ENCODE measurements at places on chromosomes 3 and 15.

- no peak for DNase-seq
Observed at GRCh38 chr15:71455107-71455506, 339.8 kb downstream of the THSD4 start.

- DNase-seq: no peak
Observed at GRCh38 chr3:78823434-78823833, 944.4 kb downstream of the ROBO1 start.

DNA sequence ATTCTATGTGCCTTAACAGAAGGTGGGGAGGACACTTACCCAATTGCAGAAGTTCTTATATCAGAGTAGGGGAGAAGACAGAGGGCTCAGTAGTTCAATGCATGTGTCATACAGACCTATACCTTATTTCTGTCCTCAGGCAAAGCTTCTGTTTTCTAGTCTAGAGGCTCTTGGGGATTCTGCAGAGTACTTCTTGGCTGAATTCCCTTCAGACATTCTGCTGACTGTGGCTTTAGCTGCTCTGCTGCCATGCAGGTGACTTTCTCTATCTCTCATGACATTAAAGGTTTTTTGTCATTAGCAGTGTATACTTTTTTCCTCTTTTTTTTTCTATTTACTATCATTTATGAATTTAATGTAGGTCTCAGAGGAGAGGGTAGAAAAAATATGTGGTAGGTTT is 172.8 kb upstream of the PLSCR5 start:
- no peak for DNase-seq

DNA sequence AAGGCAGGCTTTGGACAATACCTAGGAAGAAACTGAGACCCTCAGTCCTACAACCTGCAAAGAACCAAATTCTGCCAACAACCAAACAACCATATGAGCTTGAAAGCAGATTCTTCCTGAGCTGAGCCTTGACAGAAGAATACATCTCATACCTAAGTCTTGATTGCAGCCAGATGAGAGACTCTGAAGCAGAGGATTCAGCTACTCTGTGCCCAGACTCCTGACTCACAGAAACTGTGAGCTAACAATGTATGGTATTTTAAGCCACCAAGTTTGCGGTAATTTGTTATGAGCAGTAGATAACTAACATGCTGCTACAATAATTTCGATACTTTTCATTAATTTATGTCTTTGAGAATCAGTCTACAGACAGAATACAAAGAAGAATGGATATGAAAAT is 325.1 kb upstream of the CBLB start:
- no peak for DNase-seq

GRCh38 chr3:122515020-122515468 is 305 bp upstream of the KPNA1 start:
- no peak for DNase-seq

DNA sequence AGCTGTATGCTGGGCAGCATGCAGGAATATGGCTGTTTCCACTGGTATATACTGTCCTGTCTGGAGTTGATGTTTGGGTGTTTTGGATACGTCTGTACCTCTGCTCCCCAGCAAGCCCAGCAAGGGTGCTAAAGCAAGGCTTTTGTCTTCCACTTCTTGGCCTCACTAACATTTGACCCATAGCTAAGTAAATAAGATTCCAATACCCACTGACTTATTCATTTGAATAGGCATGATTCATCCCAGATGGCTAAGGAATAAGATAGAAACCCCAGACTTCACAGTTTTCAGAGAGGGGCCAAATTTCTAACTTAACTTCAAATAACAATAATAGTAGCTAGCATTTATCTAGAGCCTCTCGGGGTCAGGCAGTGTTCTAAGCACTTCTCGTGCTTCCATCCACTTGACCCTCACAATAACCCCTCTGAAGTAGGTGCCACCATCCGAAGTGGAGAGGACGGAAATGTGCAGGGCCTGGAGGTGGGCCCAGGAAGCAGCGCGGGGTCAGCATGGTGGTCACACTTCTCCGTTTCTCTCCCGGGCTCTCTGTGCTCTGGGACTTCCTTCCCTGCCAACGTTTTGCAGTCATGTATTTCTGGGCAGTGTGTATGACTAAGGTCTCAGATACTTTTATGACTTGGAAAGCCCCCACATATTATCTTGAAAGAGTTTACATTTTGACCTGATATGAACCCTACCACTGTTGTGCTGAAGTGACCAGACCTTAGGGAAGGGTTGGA is 39.3 kb downstream of the LRRK1 start:
- DNase-seq: no peak

- DNase-seq: no peak
Observed at GRCh38 chr3:188174317-188175044, 20.5 kb downstream of the LPP start.

DNA sequence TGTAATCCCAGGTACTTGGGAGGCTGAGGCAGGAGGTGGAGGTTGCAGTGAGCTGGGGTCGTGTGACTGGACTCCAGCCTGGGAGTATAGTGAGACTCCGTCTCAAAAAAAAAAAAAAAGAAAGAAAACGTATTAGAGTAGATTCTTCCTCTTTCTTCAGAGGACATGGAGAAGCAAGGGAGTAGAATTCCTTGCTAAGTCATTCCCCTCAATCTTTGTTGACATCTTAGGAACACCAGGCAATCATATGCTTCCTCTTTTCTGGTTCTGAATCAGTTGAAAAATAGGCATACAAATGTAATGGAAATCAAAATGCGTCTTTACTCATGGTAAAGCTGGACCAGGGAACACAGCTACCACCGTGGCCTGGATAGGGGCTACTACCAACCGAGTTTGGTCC is 38.3 kb upstream of the ATOSA start:
- DNase-seq: no peak

GRCh38 chr3:59256230-59256629 is 206.4 kb upstream of the CFAP20DC start:
- DNase-seq: no peak

- no peak for DNase-seq
Observed at GRCh38 chr3:121073011-121073410, 165.0 kb downstream of the STXBP5L start.

- no peak for DNase-seq
Observed at GRCh38 chr3:157418104-157418503, 18.5 kb upstream of the PTX3 start.

GRCh38 chr3:159859424-159859823 is 129.2 kb upstream of the IL12A start:
- DNase-seq: no peak

DNA sequence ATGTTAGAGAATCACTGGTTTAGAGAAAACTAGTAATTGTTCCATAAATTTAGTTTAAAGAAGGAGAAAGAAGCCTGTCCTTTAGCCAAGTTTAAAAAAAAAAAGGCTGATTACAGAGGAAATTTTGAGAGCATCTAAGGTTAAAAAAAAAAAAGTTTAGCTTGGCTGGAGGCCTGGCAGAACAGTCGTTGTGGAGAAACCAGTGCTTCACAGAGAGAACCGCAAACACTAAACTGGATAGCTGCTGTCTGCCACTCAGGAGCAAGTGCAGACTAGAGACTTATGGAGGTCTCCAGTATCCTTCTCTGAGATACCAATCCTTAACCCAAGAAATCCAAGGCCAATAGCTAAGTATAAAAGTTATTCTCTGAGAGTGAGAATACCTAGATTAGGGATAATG is 84.8 kb upstream of the ANKRD28 start:
- DNase-seq: no peak

DNA sequence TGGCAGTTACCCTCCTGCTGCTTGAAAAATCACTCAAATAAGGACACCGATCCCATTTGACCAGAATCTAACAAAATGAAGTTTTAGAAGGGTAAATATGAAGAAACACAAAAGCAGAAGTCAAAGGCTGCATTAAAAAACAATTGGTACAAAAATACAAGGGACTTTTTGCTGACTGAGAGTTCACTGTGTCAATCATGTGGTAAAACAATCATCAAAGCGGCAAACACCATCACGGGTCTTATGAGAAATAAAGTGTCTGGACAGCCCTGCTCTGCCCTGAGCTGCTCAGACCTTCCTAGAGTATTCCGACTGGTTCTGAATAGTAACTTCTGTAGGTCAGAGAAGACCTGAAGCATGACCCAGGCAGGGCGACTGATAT is 137.2 kb upstream of the RAD18 start:
- DNase-seq: no peak

- no peak for DNase-seq
Observed at GRCh38 chr3:46681856-46682540, 11.5 kb downstream of the ALS2CL start.

- no peak for DNase-seq
Observed at GRCh38 chr15:48416301-48416700, 85.1 kb downstream of the DUT start.

GRCh38 chr3:119880966-119881365 is 99.1 kb downstream of the NR1I2 start:
- DNase-seq: no peak

GRCh38 chr3:114011059-114011797 is 45.1 kb downstream of the CCDC191 start:
- no peak for DNase-seq

DNA sequence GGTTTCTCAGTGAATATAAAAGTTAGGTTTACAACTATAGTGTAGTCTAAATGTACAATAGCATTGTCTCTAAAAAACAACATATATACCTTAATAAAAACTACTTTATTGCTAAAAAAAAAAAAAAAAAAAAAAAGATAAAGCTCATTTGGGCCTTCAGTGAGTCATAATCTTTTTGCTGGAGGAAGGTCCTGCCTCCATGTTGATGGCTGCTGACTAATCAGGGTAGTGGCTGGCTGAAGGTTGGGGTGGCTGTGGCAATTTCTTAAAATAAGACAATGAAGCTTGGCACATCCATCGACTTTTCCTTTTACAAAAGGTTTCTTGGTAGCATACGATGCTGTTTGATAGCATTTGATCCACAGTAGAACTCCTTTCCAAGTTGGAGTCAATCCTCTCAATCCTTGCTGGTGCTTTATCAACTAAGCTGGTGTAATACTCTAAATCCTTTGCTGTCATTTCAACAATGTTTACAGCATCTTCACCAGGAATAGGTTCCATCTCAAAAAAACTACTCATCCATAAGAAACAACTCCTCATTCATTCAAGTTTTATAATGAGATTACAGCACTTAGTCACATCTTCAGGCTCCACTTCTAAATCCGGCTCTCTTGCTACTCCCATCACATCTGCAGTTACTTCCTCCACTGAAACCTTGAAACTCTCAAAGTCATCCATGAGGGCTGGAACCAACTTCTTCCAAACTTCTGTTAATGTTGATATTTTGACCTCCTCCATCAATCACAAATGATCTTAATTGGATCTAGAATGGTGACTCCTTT is 13.3 kb downstream of the ZNF280D start:
- DNase-seq: no peak

DNA sequence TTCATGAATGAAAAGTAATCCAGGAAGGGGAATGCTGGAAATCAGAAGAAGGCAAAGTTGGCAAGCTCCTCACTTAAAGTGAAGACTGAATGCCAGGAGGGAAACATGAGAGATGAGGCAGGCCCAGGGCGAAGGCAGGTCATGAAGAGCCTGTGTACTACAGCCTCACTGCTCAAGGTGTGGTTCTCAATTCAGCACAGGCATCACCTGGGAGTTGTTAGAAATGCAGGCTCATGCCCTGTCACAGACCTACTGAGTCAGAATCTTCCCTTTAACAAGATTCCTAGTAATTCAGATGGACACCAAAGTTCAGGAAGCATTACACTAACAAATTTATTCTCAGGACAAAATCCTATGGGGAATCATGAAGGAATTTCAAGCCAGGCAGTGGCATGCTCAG is 14.2 kb downstream of the MYO5A start:
- DNase-seq: no peak

- no peak for DNase-seq
Observed at GRCh38 chr3:156456771-156457224, 98.1 kb downstream of the SSR3 start.

DNA sequence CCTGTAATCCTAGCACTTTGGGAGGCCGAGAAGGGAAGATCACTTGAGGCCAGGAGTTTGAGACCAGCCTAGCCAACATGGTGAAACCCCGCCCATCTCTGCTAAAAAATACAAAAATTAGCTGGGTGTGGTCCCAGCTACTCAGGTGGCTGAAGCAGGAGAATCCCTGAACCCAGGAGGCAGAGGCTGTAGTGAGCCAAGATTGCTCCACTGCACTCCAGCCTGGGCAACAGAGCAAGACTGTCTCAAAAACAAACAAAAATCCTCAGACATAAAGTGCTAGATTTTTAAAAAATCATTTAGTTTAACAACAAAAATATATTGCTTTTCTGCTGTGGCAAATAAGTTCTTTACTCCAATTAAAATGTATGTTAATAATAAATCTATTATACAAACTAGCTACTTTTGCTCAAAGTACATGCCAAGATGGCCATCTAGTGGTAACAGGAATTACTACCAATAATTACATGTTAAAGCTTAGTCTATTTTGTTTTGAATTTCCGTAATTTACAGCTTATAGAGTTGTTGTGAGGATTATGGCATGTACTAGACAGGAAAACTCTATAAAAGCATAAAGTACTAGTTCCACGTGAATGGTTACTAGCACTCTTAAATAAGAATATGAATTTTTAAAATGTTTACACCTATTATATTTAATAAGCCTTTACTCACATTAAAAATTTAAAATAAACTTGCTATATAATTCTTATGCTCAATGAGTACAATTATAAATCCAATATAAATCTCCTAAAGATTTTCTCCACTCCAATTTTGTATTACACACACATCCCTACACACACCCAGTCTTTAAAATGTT is 39.0 kb downstream of the GABPB1 start:
- no peak for DNase-seq

DNA sequence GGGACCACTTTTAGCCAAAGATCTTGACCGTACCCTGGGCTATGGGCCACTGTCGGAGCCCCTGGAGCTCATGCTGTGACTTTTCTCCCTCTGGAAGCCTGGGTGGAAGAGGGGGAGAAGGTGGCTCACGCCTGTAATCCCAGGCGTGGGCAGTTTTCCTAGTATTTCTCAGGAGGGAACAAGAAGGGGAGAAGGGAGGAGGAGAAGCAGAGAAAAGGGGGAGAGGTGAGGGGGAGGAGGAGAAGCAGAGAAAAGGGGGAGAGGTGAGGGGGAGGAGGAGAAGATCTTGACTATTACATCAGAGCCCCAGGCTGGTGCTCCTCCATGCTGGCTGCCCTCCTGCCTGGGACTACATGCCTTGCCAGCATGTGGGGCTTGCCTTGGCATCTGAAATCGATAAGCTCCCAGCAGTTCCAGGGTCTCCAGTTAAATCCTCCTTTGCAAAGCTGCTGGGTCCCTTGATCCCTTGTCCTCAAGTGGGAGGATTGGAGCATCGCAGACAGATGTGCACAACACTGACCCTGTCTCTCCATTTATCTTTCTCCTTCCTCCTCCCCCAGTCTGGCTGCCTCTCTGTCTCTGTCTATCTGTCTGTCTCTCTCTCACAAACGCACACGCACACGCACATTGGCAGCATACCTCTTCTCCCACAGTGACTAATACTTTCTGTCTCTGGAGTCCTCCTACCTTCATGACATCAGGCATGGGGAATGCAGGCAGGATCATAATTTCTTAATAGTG is 41.6 kb downstream of the MRAS start:
- DNase-seq: no peak

- DNase-seq: no peak
Observed at GRCh38 chr3:56086355-56086754, 381.9 kb downstream of the ERC2 start.

- no peak for DNase-seq
Observed at GRCh38 chr3:32421991-32422859, 30.6 kb downstream of the CMTM7 start.

- DNase-seq: no peak
Observed at GRCh38 chr3:170500995-170501394, 82.3 kb downstream of the CLDN11 start.

- no peak for DNase-seq
Observed at GRCh38 chr3:189338366-189338765, 166.6 kb downstream of the TPRG1 start.
